ENCODE measurements at places on chromosomes 2 and 18.
A peak's percentile ranks its signal among the peaks of the same experiment; 100 is the strongest.

- DNase-seq, result no peak
These were observed 435.6 kb upstream of the GYPC start for GRCh38 chr2:126220331-126220730.

- no peak for DNase-seq
These were observed 335.2 kb downstream of the KCNJ3 start for GRCh38 chr2:155033652-155034051.

DNA sequence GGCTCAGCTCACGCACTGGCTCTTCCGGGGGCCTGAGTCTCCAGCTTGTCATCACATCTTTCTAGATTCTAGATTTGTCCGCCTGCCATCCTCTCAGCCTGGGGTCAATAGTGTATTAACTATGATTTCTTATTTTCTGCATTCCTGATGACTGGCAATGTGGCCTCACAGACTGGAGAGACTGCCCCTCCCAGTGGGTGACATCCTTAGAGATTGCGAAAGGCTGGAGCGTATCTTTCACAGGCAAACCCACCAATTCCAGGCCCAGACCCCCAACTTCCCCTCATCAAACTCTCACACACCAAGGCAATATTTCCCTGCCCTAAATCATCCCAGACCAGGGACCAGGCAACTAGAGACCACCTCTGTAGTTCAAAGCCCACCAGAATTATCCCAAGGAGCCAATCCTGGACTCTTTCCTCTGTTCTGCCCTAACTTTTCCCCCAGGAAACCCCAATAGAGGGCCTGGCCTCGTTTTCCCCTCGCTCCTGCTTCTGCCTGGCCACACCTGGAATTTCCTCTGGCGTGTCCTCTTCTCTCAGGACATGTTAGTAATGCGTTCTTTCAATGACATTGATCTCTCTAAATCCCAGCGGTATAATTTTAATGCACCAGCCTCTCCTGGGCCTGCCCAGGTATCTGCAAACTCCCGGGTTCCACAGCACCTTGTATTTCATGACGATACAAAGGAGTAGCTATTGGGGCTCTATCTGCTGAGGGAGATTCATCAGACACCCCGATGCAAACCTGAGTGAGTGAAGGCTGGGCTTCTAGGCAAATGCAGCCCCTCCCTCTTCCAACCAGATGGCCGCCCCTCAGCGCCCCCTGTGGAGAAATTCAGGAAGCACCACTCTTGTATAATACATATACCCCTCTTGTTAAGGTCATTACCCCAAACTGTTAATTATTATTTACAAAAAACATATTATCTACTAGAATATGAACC is 2.4 kb upstream of the KCNF1 start:
- DNase-seq, result no peak

- DNase-seq, result no peak
These were observed 18.5 kb downstream of the PLEKHM3 start for GRCh38 chr2:208006833-208007232.

DNA sequence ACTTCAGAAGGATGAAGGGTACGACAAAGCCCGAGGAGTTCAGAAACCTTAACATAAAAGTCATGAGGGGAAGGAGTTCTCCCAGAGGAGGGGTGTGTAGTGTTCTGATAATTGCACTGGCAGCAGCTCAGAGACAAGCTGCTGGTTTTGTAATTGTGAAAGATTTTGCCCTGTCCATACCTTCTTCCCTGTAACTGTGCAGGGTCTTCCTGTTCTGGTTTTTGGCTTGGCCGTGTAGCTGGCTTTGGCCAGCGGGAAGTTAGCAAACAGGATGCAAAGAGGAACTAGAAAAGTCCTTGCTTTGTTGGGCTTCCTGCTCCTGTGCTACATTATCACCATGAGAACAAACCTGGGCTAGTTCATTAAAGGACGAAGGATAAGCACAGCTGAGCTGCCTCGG is 160.8 kb downstream of the LPIN1 start:
- DNase-seq, result no peak

GRCh38 chr2:169095621-169096105 is 26.3 kb downstream of the DHRS9 start:
- no peak for DNase-seq

DNA sequence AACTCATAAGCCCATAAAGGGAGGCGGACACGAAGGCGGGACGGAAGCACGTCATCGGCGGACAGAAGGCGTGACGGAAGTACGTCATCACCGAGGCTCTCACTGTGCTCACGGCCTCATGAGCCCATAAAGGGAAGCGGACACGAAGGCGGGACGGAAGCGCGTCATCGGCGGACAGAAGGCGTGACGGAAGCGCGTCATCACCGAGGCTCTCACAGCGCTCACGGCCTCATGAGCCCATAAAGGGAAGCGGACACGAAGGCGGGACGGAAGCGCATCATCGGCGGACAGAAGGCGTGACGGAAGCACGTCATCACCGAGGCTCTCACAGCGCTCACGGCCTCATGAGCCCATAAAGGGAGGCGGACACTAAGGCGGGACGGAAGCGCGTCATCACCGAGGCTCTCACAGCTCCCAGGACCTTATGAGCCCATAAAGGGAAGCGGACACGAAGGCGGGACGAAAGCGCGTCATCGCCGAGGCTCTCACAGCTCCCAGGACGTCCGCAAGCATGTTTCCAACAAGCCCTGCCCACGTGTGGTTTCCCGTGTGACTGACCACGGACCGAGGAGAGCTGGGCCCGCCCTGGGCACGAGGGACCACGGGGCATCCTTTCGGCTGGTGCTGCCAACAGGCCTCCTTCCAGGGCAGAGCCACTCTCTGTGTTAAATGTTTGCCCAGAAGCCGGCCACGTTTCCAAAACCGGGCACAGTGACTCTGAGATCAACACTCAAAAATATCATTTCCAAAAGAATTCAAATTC is 182.7 kb upstream of the SALL3 start:
- no peak for DNase-seq

- DNase-seq, result no peak
These were observed 9.4 kb downstream of the CRACDL start for GRCh38 chr2:98926601-98927000.

GRCh38 chr18:79770501-79770815 is 27.3 kb upstream of the KCNG2 start:
- no peak for DNase-seq

DNA sequence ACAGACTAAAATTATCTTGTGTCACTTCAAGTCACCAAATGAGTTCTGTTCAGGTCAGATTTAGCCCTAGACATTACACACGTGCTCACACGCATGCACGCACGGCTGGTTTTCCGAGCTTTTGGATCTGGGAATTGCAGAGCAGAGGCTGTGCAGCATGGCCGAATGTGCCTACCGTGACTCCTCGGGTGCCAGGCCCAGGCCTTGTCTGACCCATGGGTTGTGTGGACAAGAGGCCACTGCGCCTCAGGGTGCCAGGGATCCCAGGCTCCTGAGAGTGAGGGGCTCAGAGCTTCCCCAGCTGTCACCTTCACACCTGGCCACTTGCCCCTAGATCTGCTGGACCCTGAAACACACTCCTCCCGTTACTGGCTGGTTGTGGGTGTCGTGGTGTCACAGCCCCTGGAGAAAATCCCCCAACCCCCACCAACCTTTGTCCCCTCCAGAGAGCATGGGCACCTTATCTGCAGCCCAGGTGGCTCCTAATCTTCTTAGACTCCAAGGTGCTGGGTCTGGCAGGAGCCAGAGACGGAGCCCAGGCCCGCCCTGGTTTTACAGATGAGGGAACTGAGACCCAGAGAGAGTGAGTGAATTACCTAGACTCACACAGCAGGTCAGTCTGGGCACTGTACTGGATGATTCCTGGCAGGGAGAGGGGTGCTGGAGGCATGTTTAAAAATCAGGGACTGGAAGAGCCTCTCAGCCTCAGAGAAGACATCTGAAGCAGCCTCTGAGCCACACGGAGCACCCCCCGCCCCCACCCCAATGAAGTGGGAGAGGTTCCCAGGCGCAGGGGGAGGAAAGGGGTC is 56.8 kb downstream of the ATOH8 start:
- DNase-seq, result no peak

DNA sequence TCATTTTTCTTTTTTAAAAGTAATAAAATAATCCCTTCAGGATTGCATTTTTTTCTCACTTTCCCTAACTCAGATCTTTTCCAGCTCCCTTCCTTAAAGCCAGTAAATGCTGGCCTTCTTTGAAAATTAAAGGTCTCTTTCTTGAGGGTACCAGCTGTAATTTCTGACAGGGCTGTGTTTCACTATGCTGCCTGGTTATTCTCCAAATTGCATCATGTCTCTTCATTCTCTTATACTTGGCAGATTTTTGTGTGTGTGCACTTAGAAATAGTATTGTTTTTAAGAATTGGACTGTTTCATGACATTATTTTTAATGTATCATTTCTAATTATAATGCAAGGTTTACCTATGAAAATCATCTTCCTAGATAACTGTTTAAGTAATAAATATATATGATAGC is 72.0 kb upstream of the EPB41L5 start:
- DNase-seq, result no peak

GRCh38 chr2:240339411-240340360 is 95.8 kb upstream of the GPC1 start:
- DNase-seq, result no peak

DNA sequence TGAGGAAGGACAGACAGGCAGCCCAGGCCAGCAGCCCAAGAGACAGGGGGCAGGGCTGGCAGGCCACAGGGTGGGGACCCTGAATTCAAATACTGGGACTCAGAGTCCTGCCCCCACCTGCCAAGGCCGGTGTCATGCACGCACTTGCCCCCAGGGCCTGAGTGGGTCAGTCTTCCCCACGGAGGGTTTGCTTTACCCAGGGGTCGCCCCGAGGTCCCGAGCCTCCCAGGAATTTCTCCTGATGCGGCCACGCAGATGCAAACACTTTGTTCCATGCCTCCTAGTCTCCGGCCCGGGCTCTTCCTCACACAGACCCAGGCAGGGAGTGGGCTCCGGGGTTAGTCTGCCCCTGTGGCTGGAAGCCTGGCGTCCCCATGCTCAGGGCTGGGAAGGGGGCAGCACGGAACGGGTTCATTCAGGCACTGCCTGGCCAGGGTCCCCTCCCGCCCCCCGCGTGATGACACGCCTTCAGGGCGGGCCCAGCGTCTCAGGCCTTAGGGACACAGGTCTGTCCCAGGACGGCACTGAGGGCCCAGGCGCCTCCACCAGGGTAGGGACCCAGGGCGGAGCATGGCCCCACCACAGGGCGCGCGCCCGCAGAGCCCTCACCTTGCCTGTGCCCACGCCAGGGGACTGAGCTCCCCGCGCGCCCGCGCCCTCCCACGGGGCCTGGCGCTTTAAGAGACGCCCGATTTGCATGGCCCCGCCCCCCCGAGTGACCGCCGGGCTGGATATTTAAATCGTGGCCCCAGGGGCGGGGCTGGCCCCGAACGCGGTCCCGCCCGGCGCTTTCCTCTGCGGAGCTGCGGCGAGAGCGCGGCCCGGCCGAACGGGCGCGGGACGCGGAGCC is at the start of gene SNED1:
TSS of gene SNED1 (plus strand) at position 763 of the 850 bp plus-strand sequence. CDS start 220 bp downstream, outside the sequence.
- peak; percentile 57 for DNase-seq

DNA sequence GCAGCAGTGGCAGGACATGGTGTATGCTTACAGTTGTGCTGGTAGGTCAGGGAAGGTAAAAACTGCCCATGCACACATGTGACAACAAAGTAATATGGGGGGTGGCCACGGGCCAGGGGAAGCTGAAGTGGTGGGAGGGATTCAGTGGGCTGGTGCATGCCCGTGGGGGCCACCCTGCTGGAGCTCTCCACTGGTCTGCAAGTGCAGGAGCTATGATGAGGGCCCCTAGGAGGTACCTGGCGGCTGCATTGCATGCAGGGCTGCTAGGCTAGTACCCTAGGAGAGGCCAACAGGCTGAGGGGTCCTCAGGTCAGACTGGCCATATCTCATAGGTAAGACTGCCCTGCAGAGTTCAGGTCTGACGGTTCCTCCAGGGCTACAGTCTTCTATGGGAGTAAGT is 265.9 kb downstream of the NUP35 start:
- no peak for DNase-seq

GRCh38 chr2:33130544-33130943 is 183.8 kb downstream of the LTBP1 start:
- DNase-seq, result no peak

DNA sequence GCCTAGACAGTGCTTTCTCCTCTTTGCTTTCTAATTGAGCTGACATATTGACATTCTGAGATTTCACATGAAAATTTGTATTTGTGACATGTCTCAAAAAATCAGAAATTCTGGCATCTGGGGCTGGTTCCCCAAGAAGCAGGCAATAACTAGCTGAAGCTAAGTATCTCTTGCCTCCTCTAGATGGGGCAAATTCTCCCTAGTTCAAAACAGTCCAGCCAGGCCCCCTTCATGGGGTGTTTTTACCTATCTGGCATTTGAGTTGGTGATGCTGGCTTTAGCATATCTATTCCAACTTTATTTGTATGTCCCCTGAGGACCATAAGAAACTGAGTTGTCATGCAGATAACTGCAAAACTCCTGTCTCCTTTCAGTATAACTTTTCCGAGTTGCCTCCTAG is 39.9 kb downstream of the ARHGAP15 start:
- DNase-seq, result no peak

GRCh38 chr18:36186461-36187192 is 670 bp upstream of the MOCOS start:
- DNase-seq, result no peak

- DNase-seq, result no peak
These were observed 108.7 kb downstream of the NCKAP5 start for GRCh38 chr2:133459590-133459989.

- no peak for DNase-seq
These were observed 32.9 kb downstream of the HS1BP3 start for GRCh38 chr2:20617892-20618467.

GRCh38 chr18:3485153-3486149 is 35.5 kb downstream of the TGIF1 start:
- DNase-seq, result peak; percentile 13

GRCh38 chr2:172571245-172571644 is 15.4 kb downstream of the PDK1 start:
- no peak for DNase-seq

DNA sequence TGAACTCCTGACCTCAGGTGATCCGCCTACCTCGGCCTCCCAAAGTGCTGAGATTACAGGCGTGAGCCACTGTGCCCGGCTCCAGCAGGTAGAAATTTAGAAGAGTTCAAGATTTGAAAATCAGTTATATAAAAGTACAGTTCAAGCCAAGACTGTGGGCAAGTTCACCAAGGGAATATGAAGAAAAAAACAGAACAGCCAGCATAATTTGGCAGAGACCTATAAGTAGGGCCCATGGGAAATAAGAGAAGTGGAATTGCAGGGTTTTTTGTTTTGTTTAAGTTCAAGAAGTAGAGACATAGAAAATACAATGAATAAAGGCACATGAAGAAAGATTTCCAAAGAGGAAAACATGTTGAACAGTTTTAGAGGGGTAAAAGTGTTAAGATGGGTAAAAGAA is 57.9 kb downstream of the BAZ2B start:
- DNase-seq, result no peak

GRCh38 chr2:45652090-45653031 is 886 bp downstream of the PRKCE start:
- peak; percentile 10 for DNase-seq

- no peak for DNase-seq
These were observed 168.1 kb downstream of the SETBP1 start for GRCh38 chr18:44848644-44849335.

DNA sequence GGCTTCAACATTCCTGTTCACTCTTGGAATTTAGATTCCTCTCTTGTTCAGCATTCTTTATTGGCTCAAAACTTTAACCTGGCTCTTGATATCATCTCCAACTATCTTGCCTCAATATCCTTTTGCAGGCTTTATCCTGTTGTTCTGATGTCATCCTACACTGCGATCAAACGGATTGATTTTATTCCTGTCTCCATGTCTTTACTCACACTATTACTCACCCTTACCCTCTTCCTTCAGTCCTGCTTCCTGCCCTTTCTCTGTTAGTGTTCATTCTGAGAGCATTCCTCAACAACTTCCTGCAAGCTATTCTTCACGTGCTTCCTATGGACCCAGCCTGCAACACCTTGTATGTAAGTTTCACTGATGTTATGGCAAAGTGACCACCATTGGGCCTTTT is 264.7 kb downstream of the RNF152 start:
- DNase-seq, result no peak

- no peak for DNase-seq
These were observed 431.8 kb upstream of the SPHKAP start for GRCh38 chr2:228613133-228613850.
